ENCODE measurements at places on chromosomes 2 and 18.

DNA sequence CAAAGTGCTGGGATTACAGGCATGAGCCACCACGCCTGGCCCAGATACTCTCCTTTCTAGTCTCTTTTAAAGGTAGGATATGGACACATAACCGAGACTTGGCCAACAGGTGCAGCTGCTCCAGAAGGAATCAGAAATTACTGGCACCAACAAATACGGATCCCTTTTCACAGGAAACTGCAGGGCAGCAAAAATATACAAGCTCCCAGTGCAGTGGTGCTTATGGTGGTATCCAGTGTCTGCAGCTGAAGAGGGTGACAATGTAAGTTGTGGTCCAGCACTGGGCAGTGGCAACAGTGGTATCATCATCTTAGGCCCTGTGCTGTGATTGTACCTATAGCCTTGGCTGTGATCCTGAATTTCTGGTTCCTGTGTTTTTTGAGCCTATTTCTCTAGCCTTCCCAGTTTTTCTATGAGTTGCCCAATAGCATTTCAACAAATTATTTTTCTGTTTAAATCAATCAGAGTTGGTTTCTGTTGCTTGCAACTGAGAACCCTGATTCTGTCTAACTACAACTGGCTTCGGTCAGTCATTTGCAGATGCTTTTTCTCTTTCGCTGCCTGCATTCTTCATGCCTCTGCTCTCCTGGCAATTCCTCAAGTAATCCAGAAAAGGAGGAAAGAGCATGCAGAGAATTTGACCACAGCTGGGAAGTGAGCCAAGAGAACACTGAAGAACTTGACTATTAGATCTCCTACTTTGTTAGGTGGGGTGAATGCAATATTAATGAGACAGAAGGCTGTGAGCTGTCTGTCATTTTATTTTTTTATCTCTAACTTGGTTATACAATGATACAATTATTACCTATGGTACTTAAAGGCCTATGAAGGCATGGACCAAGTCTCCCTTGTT, 30.8 kb upstream of the EML4 start:
- no peak for DNase-seq

GRCh38 chr2:229519655-229520430, 194.5 kb downstream of the DNER start:
- no peak for DNase-seq

DNA sequence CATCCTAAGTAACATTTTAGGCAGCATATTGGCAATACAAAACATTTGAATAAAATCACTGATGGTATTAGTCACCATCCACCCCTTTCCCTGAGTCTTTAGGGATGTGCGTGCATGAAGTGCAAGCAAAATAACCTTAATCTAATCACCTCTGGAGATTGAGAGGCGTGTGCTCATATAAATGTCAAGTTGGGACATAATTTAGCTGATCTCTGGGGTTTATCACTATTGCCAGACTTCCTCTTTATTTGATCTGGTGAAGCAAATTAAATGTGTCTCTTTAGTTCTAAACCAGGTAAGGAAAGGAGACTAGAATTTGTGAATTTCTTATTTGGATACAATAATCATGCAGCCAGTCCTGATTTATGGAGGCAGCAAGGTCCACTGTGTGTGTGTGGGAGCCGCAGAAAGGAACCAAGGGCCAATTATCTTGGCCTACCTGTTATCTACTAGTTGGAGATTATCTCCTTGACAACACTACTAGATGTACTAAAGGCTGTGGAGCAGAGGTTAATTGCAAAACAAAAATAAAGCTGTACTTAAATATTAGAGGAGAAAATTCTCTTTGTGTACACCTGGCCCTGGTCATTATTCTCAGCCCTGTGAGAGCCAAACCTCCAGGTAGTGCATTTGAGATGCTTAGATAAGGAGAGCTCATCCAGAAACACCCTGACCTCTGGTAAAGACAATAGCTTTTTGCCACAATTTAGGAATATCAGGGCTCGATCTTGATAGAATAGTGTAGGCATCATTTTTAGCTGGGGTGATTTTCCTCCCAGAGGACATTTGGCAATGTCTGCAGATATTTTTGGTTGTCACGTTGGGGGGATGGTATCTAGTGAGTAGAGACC, 78.2 kb downstream of the HRH4 start:
- DNase-seq, result no peak

GRCh38 chr2:15841776-15842560, 98.4 kb upstream of the MYCN start:
- DNase-seq, result no peak

DNA sequence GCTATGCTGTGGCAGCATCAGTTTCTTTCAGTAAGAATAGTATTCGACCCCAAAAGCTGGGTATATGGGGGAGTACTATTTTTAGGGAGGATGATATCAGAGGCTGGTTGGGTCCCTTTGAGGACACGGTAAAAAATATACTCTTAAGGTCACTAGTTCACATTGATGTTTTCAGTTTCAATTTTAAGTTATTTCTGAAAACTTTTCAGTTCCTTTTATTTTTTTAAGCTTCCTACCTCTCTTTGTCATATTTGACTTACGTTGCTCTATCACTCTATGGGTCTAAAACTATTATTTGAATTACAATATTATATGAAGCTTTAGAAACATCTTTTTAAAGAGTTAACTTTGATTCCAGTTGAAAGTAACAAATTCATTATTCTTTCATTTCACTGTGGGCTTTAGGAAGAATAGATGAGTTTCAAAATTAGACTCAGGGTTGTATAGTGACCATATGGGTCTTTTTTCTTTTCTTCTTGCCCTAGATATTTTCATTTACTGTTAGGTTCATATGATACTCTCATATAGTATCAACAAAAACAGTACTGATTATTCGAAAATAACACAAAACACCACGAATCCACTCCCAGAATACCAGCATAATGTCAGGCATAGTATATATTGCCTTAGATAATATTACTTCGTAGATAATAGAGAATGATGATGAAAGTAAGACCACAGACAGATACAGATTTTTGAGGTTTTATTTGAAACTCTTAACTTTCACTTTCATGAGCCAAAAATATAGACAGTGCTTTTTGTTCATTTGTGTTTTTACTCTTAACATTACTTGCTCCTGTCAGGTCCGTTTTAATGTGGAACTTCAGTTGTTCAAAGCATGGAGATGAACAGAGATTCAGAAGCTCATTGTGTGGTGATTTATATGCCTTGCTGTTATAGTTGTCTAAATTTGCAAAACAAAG, 9.8 kb downstream of the RMDN2 start:
- no peak for DNase-seq
